Urinary bladder (tissue), 4 donors: ENCODE measurements at places on chromosomes 12 and 14. TPM values are rescaled to one million over a fixed set of nuclear protein-coding genes. Genes with fewer than 3 reads are reported as not detected.

Gene TNS2
- total RNA-seq, result 57.9 TPM

Gene MAPK1IP1L
- total RNA-seq, result 38.3 TPM

Gene OVCH1
- 0.37 TPM for total RNA-seq

Gene MMP17
- 3.9 TPM for total RNA-seq

DNA sequence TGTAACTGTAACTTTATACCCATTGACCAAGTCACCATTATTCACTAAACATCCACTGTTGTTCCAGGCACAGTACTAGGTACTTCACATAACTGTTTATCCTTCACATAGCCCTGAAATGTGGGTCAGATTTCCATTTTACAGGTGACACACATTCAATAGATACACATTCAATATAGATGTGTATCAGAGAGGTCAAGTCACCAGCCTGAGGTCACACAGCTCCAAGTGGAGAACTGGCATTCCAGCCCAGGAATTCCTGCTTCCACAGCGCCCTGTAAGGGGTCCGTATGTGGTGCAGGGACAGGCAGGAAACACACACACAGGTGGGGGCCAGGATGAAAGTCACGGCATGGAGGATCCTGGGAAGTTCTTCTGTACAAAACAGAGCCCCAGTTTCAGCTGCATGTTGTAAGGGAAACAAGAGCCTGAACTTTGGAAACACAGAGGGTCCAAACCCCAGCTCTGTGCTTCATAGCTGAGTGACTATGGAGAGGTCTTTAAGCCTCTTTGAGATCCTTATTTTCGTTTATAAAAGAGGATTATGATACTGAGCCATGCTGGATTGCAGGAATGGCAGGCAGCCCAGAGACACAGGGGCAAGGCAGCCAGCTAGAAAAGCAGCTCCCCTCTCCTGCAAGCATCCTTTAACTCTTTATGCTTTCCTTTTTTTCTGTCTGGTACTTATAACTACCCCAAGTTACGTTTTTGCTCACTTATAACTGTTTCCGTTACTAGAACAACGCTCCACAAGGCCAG is 50.3 kb upstream of the DICER1 start:
- no peak for DNase-seq

DNA sequence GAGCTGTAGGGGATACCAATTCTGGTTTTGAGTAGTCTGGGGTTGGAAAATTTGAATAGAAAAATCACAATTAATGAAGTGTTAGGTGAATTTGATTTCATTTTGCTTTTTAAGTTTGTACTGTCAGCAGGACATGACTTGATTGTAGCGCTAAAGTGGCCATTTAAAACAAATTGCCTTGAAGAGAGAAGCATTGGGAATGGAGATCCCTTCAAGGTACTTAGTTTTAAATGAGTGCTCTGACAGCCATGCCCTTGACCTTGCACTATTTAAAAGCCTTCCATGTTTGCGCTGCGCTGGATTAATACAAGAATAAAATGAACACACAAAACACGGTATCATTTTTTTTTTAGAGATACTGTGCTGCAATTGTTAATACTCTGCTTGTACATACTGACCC is 345.9 kb downstream of the NAV3 start:
- no peak for DNase-seq

DNA sequence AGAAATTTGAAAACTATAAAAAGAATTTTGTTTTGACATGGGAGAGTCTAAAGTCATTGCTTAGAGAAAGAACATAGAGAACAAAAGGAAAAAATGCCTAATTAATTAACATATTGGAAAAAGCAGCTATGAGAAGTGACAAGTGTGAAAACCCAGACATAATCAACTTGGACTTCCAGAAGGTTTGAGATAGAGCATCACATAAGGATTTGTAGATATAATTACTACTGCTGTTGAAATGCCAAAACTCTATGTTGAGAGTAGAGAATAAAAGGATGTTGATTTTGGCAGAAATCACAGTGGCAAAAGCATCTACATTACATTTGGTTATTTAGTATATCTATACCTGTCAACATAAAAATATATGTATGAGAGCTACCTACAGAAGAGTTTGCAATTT is 135.1 kb downstream of the SLC41A2 start:
- no peak for DNase-seq

- no peak for DNase-seq
Observed at GRCh38 chr12:89948271-89949175, 239.9 kb upstream of the ATP2B1 start.

- no peak for DNase-seq
Observed at GRCh38 chr14:31400031-31400638, 20.2 kb downstream of the HEATR5A start.

DNA sequence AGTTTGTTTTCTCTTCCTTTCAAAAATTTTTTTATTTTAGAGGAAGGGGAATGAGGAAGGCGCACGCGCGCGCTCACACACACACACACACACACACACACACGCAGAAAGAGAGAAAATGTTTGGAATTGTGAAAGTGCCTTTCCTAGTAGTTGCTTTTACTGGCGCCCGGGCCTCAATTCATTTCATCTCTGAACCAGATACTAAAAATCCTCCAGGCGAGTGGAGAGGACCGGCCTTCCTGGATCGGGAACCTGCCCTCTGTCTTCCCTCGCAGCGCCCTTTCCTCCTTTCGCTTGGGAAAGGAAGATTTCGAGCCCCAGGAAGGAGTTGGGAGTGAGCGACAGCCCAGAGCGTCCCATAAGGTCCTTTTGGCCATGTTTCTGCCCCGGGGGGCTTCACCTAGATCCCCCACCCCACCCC is 7.8 kb upstream of the TBX3 start:
- no peak for DNase-seq

DNA sequence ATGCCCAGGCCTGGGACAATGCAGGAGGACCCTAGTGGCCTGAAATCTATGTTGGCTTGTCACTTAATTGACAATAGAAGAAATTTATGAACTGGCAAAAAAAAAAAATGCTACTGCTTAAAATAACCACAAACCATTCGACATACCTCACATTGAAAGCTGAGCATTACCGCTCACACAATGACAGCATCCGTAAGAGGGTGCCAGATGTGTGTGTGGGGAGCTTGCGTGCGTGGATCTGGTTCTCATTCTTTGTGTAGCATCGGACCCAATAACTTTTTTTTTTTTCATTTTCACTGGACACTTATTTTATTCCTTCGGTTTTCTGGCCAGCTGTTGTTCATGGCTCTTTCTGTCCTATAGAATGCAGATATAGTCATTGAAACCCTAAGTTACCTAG is 216.7 kb downstream of the VRK1 start:
- DNase-seq, result no peak

GRCh38 chr12:108295641-108296040 is 43.5 kb downstream of the CMKLR1 start:
- DNase-seq, result no peak

DNA sequence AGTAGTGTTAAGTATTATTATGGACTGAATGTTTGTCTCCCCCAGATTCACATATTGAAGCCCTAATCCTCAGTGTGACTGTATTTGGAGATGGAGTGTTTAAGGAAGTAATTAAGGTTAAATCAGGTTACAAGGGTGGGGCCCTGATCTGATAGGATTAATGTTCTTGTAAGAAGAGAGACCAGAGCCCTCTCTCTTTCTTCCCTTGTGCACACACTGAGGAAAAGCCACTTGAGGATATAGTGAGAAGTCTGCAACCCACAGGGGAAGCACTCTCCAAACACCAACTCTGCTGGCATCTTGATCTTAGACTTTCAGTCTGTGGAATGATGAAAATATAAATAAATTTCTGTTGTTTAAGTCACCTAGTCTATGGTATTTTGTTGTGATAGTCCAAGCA is 2.2 kb upstream of the KLRG1 start:
- no peak for DNase-seq
